ENCODE measurements at places on chromosomes 13 and 19. TPM values are rescaled to one million over a fixed set of nuclear protein-coding genes. Genes with fewer than 3 reads are reported as not detected.

DNA sequence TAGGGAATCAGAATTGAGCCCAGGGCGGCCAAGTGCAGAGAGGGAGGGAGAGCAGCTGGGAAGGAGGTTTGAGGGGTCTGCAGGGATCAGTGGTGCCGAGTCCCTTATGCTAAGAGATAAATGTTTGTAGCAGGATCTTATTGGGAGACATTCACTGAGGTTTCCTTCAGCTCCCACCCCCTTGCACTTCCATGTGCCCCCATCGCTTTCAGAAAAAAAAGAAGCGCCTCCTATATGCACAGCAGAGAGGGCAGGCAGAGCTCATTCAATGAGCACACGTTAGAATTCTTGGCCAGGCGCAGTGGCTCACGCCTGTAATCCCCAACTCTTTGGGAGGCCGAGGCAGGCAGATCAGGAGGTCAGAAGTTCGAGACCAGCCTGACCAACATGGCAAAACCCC is 28.0 kb downstream of the CYP4F2 start:
- DNase-seq = no peak

- no peak for DNase-seq
These were observed 5.7 kb downstream of the ANKRD27 start for GRCh38 chr19:32669310-32669709.

The RPL28 gene
- polyA plus RNA-seq = 1,062 TPM

The LILRB2 gene
- 1.5 TPM for polyA plus RNA-seq
